ENCODE measurements at places on chromosomes 13 and 19.
A peak's percentile ranks its signal among the peaks of the same experiment; 100 is the strongest.

- DNase-seq: no peak
Measured at GRCh38 chr13:102440259-102440936, 38.5 kb upstream of the FGF14 start.

GRCh38 chr13:90455823-90456222 is 891.7 kb upstream of the MIR17HG start:
- no peak for DNase-seq

GRCh38 chr19:33405553-33406461 is 32.3 kb downstream of the CEBPG start:
- DNase-seq: no peak

- no peak for DNase-seq
Measured at GRCh38 chr13:113656003-113656588, 1.9 kb downstream of the ATP4B start.

DNA sequence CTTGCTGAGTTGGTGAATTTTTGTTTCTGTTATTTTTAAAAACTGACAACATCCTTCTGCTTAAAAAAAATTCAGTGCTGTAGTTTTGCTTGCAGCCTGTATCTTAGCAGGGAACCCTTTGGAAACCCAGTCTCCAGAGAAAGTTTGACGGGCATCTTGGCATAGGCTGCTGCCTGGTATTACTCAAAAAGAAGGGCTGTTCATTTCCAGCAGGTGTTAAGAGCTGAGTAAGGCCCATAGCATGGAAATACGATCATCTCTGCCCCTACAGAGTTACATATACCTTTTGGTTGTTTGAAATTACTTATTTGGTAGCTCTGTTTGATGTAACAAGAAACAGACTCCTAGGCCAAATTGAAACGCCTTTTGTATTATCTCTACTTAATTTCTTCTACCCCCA is 41.5 kb downstream of the URI1 start:
- DNase-seq: no peak

DNA sequence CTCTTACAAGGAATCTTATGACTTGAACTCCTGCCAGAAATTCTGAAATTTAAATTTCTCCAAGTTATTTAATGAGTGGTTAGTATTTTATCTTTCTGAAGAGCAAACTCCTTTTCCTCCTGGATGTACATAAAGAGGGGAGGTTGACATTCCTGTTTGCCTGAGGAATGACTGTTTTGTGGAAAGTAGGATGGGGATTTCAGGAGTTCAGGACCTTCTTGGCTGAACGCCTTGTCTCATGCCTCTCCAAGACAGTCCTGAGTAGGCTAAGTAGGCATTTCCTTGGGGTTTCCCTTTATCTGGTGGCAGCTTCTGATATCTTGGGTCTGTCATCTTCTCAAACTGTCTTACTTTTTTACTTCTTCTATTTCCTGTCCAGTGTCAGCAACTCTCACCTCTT is 356.6 kb downstream of the TDRD3 start:
- no peak for DNase-seq

DNA sequence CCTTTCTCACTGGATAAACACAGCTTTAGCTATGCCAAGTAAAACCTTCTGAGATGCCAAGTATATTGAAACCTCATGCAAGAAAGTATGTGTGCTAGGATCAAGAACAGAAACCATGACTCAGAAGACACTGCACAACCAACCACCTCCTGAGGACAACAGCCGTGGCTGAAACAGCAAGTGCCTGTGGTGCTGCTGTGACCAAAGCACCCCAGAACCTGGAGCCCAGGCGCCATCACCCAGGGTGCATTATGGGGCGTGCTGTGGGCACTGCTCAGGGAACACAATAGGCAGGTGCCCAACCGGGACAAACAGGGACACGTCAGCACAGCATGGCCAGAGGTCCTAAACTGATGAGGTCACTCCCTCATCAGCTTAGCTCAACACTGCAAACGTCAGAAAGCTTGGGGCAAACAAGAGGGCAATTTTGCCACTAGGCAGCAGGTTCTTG is 101.3 kb upstream of the SLC15A1 start:
- DNase-seq: peak; percentile 43

DNA sequence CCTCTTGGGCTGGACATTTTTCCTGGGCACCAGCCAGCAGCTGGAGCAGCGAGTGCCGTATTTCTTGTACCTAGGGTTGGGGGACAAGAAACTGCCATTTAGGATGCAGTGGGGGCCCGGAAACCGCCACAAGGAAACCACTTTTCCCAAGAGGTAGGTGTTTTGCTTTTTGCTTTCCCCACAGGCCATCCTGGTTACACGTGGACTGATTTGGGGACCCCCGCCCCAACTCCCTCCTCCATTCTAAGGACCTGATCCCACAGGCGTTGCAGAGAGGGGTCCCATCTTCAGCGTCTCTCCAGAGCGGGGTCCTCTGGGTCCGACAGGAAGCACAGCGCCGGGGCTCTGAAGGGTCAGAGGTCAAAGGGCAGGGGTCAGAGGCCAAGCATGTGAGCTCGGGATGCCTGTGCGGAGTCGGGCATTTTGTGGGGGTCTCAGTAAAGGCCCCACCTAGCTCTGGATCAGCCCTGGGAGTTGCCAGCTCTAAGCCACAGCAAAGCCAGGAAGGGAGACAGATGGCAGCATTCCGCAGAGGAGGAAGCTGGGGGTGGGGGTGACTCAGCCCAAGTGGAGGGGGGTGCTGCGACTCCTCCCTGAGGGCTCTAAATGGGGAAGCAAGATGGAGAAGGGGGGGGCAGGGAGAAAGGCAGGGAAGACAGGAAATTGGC is 4.3 kb downstream of the ZGLP1 start:
- no peak for DNase-seq

- no peak for DNase-seq
Measured at GRCh38 chr19:6039566-6040225, 61.8 kb upstream of the RANBP3 start.

DNA sequence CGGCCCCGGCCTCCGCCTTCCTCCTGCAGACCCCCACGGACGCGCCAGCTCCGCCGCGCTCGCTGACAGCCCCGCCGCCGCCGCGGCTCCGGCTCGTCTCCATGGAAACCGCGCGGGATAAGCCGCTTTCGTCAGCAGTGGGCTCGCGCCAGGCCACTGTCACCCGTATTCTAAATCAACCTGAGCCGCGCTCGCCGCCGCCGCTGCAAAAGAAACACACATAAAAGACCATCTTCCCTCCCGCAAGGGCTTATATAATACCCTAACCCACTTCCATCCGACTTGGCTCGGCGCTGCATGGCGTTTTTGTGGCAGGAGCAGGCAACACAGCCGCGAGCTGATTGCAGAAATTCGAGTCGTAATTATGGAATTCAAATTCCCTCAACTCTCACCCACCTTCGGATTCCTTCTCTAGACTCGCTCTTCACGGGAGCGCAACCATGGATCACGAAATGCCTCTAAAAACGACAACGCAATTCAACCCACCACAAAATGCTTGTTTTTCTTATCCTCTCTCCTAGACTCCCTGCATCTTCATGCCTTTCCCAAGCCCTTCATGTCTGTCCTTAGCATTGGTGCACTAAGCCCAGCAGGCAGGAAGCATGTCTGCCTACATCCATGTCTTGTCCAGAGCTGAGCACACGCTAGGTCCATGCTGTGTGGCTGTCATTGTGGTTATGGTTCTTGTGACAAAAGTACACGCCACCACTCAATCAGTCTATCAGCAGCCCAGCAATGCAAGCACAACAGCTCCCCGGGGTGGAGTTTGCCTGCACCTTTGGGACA is at the start of gene AMER2:
AMER2 (minus strand) TSS at position 772 of the 786 bp plus-strand sequence; CDS start at position 103, 669 bp downstream.
- peak; percentile 78 for DNase-seq

- DNase-seq: no peak
Measured at GRCh38 chr13:93193682-93194081, 32.9 kb upstream of the GPC6 start.

DNA sequence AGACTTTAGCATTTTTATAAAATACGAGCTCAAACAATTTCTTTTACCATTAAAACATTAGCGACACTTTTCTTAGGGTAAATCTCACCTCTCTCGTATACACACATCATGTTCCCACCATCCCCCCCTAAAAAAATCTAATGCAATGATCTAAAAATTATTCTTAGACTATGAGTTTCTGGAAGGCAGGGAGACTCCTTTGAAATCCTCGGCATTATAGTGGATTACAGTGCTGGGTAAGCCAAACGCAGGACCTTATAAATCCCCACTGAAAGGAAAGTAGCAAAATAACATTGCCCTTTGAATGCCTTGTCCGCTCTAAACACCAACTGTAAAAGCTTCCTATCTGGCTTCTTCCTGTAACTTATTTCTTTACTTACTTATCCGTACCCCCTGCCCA is 35.0 kb downstream of the NUFIP1 start:
- DNase-seq: no peak

DNA sequence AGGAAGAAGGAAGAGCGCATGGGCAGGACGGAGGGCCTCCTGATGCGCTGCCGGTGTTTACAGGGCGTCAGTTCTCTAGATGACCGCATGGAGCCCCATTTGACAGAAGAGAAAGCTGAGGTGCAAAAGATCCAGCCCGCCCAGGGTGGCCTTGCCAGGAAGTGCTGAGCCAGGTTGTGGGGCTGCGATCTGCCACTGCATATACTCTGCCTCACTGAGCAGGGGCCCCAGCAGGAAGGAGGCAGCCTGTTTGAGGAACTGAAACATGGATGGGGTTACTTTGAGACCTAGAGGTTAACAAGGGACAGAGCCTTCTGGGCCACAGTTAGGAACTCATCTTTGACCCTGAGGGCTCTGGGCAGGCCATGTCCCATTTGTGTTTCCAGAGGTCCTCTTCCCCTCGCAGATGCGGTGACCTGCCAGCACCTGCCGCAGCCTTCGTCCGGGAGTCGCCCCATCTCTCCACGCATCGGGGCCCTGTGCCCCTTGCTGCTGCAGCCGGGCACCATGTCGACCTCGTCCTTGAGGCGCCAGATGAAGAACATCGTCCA is 3.2 kb downstream of the EPN1 start:
- DNase-seq: no peak

DNA sequence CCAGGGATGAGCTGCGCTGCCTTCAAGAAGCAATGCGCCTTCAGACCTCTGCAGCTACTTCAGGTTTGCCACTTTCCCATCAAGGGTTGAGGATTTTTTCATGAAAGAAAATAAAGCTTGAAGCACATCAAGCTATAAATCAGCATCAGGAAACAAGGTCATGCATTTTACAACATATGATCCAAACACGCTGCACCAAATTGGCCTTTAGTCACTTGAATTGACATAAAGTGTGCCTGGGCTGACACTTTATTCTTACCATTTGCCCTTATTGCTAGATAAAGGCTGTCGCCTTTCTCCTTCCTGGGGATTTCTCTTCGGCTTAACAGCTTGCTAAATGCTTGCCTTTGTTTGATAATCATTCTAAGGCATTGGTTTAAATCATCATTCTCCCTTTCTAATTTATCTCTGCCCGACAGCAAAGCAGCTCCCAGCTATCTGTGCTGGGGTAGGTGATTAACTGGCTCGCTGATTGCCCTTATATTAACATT is 87.7 kb downstream of the LHFPL6 start:
- peak; percentile 68 for DNase-seq

All from NCI-H146 (cell line).